Stimulated activated naive CD4-positive, alpha-beta T cell treated with Interleukin-2 at 50 U/mL for 16 hours (primary cell): ENCODE measurements at places on chromosomes 13 and 19.

GRCh38 chr19:18156841-18157464, 4.0 kb downstream of the PIK3R2 start:
- DNase-seq = no peak

- no peak for DNase-seq
These were observed 429.1 kb downstream of the ITGBL1 start for GRCh38 chr13:101881593-101881992.

DNA sequence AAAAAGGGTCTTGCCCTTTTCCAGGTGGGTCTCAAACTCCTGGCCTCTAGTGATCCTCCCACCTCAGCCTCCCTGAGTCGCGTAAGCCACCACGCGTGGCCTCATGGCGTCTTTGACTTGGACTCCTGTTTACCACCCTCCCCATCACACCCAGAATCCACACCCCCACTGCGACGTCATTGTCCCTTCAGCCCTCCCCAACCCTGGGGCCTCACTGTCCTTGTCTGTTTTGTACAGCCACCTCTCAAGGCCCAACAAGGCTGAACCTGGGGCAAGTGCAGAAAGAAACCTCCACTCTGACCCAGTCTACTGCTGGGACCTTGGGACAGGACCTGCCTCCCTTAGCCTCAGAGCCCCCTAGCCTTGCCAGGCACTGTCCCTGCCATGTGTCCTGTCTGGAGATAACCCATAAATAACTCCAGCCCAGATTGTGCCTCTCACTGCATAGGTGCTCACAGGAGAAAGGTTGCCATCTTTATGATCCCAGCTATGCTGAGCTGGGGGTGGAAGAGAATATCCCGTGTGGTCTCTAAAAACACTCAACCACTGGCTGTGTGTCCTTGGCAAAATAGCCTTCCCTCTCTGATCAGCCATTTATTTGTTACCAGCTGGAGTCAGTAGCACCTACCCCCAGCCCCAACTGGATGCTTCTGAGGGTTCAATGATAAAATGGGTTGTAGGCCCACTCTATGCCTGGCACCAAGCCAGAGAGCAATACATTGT, 1.8 kb upstream of the IFI30 start:
- no peak for DNase-seq

DNA sequence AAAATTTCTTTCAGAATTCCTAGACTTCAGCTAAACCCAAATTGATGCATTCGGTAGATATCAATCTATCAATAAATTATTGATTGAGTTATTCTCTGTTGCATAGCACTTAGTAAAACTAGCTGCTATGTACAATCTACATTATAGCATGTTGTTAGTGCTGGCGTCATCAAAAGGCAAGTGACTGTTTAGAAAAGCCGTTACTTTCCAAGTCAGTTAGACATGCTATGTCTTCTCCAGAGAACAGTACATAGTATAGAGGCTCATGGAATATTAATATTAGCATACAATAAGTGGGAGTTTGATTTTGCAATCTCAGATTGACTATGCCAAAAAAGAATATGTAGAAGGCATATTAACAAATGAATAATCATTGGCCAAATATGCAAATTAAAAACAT, 165.6 kb downstream of the DCT start:
- DNase-seq = no peak

- DNase-seq = no peak
These were observed 217.1 kb downstream of the POSTN start for GRCh38 chr13:37381502-37381901.

GRCh38 chr13:41064493-41064892, 3.2 kb downstream of the WBP4 start:
- DNase-seq = no peak

DNA sequence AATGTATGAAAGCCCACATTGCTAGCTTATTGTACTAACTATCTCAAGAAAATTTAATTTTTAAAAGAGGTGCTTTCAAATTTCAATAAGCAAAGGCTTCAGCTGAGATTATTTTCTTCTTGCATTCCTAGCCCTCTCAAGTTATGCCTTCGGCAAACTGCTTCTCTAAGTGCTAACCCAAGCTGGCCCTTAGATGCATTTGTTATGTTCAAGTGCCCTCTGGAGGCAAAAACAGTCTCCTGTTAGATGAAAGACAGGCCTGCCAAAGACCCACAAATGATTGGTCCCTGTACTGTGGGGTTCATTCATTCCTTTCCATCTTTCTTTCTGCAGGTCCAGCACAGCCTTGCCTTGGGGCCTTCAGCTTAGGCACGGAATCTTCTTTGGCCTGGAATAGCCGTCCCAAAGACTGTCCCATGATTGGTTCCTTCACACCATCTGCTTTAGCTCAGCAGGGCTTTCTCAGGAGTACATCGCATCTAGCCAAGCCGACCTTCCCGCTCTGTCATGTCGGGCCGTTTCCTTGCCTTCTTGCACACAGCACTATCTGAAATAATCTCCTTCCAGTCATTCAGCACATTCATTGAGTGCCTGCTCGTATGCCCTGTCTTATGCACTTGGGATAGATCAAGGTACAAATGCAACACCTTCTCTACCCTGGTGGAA, 26.4 kb upstream of the TPTE2 start:
- DNase-seq = no peak

- no peak for DNase-seq
These were observed 33.5 kb upstream of the CSNK1A1L start for GRCh38 chr13:37138926-37139325.

- no peak for DNase-seq
These were observed 26.1 kb upstream of the TIMM44 start for GRCh38 chr19:7969555-7969939.

GRCh38 chr13:95982144-95982543, 71.1 kb downstream of the UGGT2 start:
- no peak for DNase-seq
